ENCODE measurements at places on chromosomes 2 and 18. TPM values are rescaled to one million over a fixed set of nuclear protein-coding genes. Genes with fewer than 3 reads are reported as not detected.

Gene MYO3B
- polyA plus RNA-seq: 0.23 TPM

Gene SPP2
- polyA plus RNA-seq: not detected

Gene SNED1
- polyA plus RNA-seq: 17.0 TPM

Gene STARD6
- polyA plus RNA-seq: not detected

Gene CENPO
- 2.6 TPM for polyA plus RNA-seq

All from IgD-negative memory B cell (primary cell).